Endothelial cell of umbilical vein (primary cell): ENCODE measurements at places on chromosomes 12 and 14. TPM values are rescaled to one million over a fixed set of nuclear protein-coding genes. Genes with fewer than 3 reads are reported as not detected.

Gene AVPR1A
- not detected in 2 replicates for total RNA-seq

GRCh38 chr14:34770901-34771300, 56.5 kb upstream of the CFL2 start:
- H3K27me3 ChIP-seq, result no peaks in the 10 kb centered on the region
- no peak overlapping the region for H3K27ac ChIP-seq
- H3K4me1 ChIP-seq, result no peaks in the 10 kb centered on the region
- no peak overlapping the region for H3K4me3 ChIP-seq

DNA sequence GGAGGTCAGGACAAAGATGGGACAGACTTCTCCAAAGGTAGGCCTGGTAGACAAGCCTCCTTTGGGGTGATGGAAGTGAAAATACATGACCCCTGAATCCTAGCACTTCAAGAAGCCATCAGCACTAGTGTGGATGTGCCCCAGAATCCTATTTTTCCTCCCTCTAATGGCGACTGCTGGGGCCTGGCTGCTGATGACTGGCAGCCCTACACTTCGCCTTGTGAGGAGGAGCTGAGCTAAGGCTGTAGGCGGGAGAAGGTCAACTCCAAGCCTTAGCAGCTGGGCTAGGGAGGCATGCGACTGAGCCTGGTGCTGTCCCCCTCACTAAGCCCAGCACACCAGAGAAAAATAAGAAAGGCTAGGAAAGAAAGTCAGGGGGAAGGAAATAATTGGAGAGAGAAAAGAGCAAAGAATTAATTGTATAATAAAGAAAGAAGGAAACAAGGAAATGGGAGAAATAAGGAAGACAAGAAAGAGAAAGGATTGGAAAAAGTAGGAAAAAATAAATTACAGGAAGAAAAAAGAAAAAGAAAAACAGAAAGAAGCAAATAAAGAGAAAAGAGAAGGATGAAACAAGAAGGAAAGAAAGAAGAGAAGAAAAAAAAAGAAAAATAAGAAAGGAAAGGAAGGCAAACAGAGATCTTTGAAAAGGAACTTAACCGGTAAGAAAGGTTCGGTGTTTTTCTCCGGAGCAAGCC, 4.7 kb upstream of the HOXC10 start:
- peaks cover 84% of the 10 kb centered on the region for H3K27me3 ChIP-seq
- H3K4me1 ChIP-seq, result no peaks in the 10 kb centered on the region
- no peak for DNase-seq
- H3K4me3 ChIP-seq, result no peak overlapping the region
- no peaks in the 10 kb centered on the region for H3K36me3 ChIP-seq

DNA sequence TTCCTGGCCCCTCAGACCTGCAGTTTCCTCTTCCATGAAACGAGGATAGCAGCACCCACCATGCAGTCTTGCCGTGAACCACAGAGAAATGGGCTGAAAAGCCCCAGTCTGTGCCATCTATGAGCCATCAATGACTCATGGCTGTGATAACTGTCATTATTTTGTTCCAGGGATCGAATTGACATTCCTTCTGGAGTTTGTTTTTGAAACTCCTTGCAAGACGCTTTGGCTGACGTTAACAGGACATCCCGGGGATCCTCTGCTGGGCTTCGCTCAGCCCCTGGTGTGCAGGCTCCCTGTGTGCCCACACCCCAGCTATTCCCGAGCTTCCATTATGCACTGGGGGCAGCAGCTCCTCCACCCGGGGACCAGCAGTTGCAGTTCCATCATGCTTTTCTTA, 33.8 kb downstream of the MMAB start:
- no peaks in the 10 kb centered on the region for H3K27me3 ChIP-seq
- H3K27ac ChIP-seq, result no peak overlapping the region
- peak; percentile 44 for DNase-seq
- no peak overlapping the region for H3K4me3 ChIP-seq
- no peaks in the 10 kb centered on the region for H3K36me3 ChIP-seq
- peaks cover 13% of the 10 kb centered on the region for H3K4me1 ChIP-seq

Gene NPAS3
- total RNA-seq, result 0.13 and 0.65 TPM in 2 replicates

DNA sequence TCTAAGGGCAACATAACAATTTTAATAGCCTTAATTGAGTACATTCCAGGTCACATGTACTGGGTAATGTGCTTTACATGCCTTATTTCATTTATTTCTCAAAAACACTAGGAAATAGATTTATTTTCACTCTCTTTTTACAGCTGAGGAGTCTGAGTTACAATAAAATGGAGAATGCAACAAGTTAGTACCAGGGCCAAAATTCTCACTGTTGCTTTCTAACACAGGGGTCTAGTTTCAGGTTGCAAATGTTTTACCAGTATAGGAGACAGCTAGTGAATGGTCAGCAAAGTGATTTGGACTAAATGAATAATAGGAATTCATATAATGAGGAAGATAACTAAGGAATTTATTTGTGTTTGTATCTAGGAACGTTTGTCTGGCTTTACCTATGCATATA, 137.3 kb downstream of the RASSF9 start:
- no peaks in the 10 kb centered on the region for H3K27me3 ChIP-seq
- no peaks in the 10 kb centered on the region for H3K4me1 ChIP-seq
- H3K27ac ChIP-seq, result no peak overlapping the region
- no peak for DNase-seq
- H3K4me3 ChIP-seq, result no peak overlapping the region

Gene ENDOU
- not detected in 2 replicates for total RNA-seq

Gene SSTR1
- total RNA-seq, result 1.2 and 1.4 TPM in 2 replicates

Gene NPFF
- total RNA-seq, result not detected in 2 replicates

- no peak for DNase-seq
- H3K27me3 ChIP-seq, result no peaks in the 10 kb centered on the region
- no peaks in the 10 kb centered on the region for H3K36me3 ChIP-seq
Observed at GRCh38 chr12:3667485-3667884, 85.4 kb downstream of the CRACR2A start.

Gene KLRF1
- total RNA-seq, result not detected in 2 replicates

DNA sequence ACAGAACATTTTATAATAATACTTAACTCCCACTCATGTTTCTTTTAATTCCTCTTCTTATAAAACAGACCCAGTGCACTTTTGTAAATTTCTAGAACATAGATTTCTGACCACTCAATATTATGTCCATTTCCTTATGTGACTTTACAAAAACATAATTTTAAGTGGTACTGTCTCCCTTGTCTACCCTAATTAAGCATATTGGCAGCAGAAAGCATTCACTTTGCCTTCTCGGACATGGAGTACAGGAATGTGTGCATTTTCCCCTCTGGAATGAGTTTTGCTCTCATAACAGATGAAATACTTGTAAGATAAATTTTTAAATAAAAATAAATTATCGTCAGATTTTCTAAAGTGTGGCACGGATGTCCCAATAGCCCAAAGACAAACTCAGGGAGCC, 129.5 kb upstream of the MDM1 start:
- no peaks in the 10 kb centered on the region for H3K36me3 ChIP-seq
- no peak overlapping the region for H3K4me3 ChIP-seq
- DNase-seq, result no peak
- no peaks in the 10 kb centered on the region for H3K27me3 ChIP-seq
- H3K27ac ChIP-seq, result no peak overlapping the region

Gene MAP3K9
- 0.05 and 0.11 TPM in 2 replicates for total RNA-seq
